ENCODE measurements at places on chromosomes 12 and 14. TPM values are rescaled to one million over a fixed set of nuclear protein-coding genes. Genes with fewer than 3 reads are reported as not detected.

GRCh38 chr12:12721176-12721751 is 4.1 kb downstream of the CDKN1B start:
- ATAC-seq: no peak
- H3K4me1 ChIP-seq: peaks cover 27% of the 10 kb centered on the region
- no peak overlapping the region for H3K27ac ChIP-seq
- peaks cover 32% of the 10 kb centered on the region for H3K36me3 ChIP-seq

DNA sequence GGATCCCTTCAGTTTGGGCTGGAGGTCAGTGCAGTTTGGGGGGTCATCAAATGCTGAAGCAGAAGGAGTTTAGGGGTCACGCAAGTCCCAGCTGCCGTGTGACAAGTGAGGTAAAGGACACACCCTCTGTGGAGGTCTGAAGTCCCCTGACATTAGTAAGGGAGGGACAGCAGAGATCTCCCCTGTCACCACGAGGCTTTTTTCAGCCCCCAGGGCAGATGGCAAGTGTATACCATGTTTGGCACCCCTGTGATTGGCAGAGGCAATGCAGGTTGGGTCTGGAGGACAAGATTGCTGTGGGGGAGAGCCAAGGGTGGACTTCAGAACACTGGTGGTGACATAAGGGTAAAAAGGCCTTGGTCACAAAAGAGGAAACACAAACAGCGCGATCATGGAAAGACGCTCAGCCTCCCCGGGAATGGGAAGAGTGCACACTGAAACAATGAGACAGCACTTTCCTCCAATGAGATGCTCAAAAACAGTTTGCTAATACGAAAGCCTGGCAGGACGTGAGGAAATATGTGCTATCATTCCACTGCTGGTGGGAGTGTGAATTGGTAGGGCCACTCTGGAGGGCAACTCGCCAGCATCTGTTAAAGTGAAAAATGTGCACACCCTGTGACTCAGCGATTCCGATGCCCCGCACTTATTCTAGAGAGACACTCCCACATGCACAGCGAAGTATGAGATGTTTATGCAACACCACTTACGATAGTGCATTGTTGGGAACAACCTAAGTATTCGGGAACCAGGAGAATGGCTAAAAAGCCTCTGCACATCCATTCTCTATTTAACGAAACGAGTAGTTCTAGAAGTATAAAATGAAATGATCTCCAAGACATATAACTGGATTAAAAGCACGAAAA is 14.4 kb upstream of the CD27 start:
- peak overlapping the region; percentile 88 for H3K27ac ChIP-seq
- peak; percentile 97 for ATAC-seq
- peaks cover 9% of the 10 kb centered on the region for H3K4me1 ChIP-seq
- no peaks in the 10 kb centered on the region for H3K36me3 ChIP-seq

DNA sequence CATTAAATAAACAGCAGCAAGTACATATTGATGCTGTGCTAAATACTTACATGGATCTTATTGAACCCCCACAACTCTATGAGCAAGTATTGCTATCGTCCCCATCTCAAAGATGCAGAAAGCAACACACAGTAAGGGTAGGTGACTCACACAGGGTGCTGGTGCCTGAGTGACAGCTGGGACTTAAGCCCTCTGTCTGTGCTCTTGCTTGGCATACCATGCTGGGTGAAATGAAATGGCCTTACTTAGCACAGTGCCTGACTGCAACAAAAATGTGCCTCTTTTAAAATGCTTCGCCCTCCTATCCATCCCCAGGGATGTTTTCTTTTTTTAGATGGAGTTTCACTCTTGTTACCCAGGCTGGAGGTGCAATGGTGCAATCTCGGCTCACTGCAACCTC is 788 bp downstream of the TEX52 start:
- peaks cover 22% of the 10 kb centered on the region for H3K36me3 ChIP-seq
- H3K27me3 ChIP-seq: no peaks in the 10 kb centered on the region
- ATAC-seq: no peak

GRCh38 chr12:2609020-2609419 is 185.8 kb upstream of the FKBP4 start:
- no peaks in the 10 kb centered on the region for H3K4me1 ChIP-seq
- no peak overlapping the region for H3K4me3 ChIP-seq
- peaks cover 85% of the 10 kb centered on the region for H3K36me3 ChIP-seq
- no peaks in the 10 kb centered on the region for H3K27me3 ChIP-seq
- ATAC-seq: no peak
- no peak overlapping the region for H3K27ac ChIP-seq

- H3K27me3 ChIP-seq: no peaks in the 10 kb centered on the region
- peak overlapping the region; percentile 53 for H3K4me3 ChIP-seq
- H3K4me1 ChIP-seq: no peaks in the 10 kb centered on the region
- H3K36me3 ChIP-seq: no peaks in the 10 kb centered on the region
- ATAC-seq: peak; percentile 91
Measured at GRCh38 chr12:52873832-52874572, 25.2 kb upstream of the KRT78 start.

GRCh38 chr12:22728987-22729386 is 104.0 kb downstream of the ETNK1 start:
- peaks cover 5% of the 10 kb centered on the region for H3K4me1 ChIP-seq
- no peaks in the 10 kb centered on the region for H3K36me3 ChIP-seq
- H3K27me3 ChIP-seq: no peaks in the 10 kb centered on the region
- no peak overlapping the region for H3K4me3 ChIP-seq
- H3K27ac ChIP-seq: no peak overlapping the region

The ERP27 gene
- 0.96 TPM for total RNA-seq

The TOMM20L gene
- not detected for total RNA-seq

- no peak overlapping the region for H3K4me3 ChIP-seq
- no peak for ATAC-seq
- no peaks in the 10 kb centered on the region for H3K27me3 ChIP-seq
- H3K27ac ChIP-seq: no peak overlapping the region
Measured at GRCh38 chr14:102914474-102915291, 7.8 kb upstream of the AMN start.

The STXBP6 gene
- total RNA-seq: 33.5 TPM

The DNAAF2 gene
- 6.8 TPM for total RNA-seq

All from gastroesophageal sphincter (tissue), 4 donors.